ENCODE measurements at places on chromosomes 13 and 19.
A peak's percentile ranks its signal among the peaks of the same experiment; 100 is the strongest.

GRCh38 chr19:58393725-58394033 is 1.8 kb upstream of the RNF225 start:
- DNase-seq, result no peak

DNA sequence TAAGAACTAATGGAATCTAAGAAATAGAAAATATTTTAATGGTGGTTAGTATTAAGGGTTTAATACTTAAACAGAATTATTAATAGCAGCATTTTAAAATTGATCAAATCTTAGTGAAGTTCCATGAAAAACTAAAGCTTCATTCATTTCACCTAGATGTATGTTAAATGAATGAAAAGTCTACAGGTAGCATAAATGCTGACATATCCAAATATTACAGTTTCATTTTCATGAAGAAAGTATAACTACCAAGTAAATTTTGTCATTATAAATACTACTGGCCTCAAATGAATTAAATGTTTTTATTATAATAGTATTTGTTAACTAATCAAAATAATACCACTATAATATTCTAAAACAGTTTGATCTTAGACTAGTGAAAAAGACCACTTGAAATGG is 403.3 kb downstream of the LIG4 start:
- DNase-seq, result no peak

- no peak for DNase-seq
Observed at GRCh38 chr19:1467490-1468273, 11.3 kb downstream of the C19orf25 start.

DNA sequence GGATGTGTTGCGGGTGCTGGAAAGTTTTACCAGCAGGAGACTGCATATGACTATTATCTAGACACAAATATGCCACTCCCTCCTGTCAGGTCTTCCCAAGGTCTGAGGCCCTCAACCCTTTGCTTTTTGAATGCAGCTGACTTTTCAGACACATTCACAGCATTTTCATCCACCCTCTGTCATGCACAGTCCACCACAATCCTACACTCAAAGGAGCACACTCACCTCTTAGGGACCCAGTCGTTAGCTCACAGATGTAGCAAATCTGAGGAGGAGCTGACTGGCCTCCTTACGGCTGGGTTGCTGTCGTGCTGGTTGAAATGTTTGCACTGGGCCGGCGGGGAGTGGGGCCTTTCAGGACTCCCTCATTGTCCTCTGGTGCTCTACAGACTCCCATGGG is 479.4 kb downstream of the IRS2 start:
- DNase-seq, result no peak

DNA sequence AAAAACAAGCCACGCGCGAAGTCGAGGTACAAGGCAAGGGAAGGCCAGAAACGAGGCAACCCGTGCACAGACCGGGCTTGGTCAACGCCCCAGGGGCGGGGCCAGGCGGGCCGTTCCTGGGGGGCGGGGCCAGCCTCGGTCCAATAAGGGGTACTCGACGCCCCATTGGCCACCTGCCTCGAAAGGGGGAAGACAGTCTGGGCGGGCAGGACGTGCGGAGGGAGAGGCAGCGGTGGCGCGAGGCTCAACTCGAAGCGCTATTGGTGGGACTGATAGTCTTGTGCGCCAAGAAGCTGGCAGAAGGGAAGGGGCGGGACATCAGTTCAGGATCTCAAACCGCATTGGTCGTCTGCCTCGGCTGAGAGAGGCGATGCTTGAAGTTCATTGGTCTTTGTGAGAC is at the start of gene LYPD4:
Gene LYPD4 (minus strand): TSS at position 83 of the 400 bp plus-strand sequence. CDS start 5,398 bp downstream, outside the sequence.
- no peak for DNase-seq

GRCh38 chr13:48400850-48401291 is 12.0 kb downstream of the LPAR6 start:
- peak; percentile 56 for DNase-seq

DNA sequence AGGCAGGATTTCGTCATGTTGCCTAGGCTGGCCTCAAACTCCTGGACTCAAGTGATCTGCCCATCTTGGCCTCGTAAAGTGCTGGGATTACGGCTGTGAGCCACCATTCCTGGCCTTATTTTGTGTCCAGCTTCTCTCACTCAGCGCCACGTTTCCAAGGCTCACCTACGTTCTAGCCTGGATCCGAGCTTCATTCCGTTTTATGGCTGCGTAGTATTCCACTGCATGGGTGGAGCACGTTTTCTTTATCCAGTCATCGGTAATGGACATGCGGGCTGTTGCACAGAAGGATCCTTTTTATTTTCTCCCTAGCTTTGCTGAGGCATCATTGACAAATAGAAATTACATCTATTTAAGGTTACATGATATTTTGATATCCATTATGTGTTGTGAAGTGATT is 16.6 kb downstream of the ADGRL1 start:
- DNase-seq, result no peak

DNA sequence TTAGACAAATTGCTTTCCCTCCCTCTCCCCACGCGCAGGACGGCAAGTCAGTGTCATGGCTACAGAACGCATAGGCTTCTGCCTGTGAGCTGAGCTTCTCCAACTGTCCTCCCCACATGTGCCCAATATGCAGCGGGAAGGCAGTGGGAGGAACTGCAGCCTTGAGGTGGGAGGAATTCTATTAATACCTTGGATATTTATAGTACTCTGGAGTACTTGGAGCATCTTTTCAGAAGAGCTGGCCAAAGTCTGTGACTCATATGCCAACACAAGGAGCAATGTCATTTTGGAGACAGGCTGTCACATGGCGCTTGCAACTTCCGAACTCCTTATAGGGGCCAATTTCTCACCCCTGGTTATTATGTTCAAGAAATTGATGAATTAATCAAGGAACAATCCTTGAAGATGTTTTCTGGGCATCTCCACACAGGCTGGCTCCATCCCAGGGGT is 245.0 kb upstream of the SERP2 start:
- no peak for DNase-seq

DNA sequence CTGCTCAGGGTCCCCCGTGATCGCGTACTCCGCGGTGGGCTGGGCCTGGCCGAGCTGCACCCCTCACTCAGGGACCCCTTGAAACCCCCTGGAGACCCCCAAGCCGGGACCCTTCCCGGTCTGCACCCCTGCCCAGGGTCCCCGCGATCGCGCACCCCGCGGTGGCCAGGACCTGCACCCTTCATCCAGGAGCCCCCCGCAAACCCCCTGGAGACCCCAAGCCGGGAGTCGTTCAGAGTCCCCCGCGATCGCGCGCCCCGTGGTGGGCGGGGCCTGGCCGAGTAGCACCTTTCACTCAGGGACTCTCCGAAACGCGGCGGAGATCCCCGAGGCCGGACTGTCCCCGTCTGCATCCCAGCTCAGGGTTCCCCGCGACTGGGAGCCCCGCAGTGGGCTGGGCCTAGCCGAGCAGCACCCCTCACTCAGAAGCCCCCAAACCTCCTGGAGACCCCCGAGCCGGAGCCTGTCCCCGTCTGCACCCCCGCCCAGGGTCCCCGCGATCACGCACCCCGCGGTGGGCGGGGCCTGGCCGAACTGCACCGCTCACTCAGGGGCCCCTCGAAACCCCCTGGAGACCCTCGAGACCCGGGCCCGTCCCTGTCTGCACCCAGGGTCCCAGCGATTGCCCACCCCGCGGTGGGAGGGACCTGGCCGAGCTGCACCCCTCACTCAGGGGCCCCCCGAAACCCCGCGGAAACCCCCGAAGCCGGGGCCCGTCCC is 748 bp downstream of the LMNB2 start:
- DNase-seq, result peak; percentile 63

- DNase-seq, result no peak
Observed at GRCh38 chr13:25018729-25019115, 77.2 kb upstream of the PABPC3 start.

DNA sequence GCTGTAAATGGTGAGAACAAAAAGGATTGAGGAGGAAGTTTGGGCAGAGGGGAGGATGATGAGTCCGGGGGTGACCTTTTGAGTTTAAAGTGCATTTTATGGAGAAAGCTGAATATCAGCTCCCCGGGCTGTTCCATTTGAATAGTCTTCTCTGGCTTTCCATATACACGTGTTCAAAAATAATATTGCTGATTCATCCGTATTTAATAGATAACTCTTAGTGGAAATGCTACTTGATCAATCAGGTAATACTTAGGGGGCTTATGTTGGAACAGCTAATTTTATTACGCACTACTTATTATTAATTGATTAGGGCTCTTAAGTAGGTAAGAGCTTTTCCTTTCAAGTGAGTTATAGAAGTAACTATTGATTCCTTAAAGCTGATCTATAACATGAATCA is 76.4 kb downstream of the ERCC5 start:
- DNase-seq, result no peak

DNA sequence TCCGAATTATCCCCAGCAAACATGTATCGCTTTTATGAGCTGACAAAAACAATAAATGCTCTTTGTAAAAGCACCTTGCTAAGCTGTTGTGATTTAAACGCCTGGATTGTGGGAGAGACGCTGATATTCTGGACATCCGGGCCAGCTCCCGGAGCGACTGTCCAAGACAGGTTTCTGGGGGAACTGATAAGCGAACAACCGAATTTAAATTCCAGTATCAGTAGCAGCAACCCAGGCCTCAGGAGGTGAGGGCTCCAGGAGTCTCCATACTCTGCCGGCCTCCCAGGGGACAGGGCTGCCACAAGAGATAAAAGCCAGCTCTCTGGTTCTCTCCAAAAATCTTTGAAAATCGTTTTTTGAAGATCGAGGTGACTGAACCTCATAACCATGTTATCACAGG is 50.3 kb upstream of the VSTM2B start:
- DNase-seq, result no peak

- peak; percentile 68 for DNase-seq
Observed at GRCh38 chr13:31909864-31910551, 121.6 kb upstream of the FRY start.

GRCh38 chr13:98366010-98366409 is 188.9 kb upstream of the RNF113B start:
- no peak for DNase-seq

DNA sequence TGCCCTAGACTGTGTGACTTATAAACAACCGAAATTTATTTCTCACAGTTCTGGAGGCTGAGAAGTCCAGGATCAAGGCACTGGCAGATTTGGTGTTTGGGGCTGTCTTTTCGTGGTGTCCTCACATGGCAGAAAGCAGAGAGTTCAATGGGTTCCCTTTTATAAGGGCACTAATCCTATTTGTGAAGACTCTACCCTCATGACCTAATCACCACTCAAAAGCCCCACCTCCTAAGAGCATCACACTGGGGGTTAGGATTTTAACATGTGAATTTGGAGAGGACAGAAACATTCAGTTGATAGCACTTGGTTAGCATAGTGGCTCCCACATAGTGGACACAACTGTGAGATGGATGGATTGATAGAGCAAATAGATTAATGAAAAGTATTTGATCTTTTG is 21.5 kb upstream of the GPR18 start:
- no peak for DNase-seq

- DNase-seq, result no peak
Observed at GRCh38 chr13:80946008-80946802, 605.3 kb upstream of the SPRY2 start.

GRCh38 chr13:46195016-46195415 is 13.0 kb upstream of the LCP1 start:
- no peak for DNase-seq

DNA sequence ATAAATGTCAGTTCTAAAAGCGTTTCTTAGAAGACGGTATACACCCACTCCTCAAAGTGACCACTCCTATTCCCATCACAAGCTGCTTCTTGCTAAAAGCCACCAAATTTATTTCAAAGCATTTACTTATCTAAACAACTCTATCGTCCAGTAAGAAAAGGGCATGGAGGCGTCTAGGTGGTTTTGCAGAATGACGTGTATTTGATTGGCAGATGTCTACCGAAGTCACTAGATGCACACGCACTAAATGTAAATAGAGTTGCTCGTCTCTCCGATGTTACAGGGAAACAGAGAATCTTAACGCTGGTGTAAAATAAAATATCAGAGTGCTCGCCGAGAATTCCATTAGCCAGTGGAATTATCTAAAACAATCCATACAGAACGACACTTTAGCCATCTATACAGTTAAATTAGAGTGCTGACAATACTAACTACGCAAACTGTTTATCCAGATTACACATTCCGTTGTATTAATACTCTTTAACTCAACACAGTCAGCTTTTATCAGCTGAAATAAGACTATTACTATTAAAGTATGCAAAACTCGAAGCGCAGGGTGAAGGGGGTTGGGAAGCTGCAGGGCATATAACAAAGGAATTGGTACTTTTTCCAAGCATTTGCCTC is 1.9 kb downstream of the KLF12 start:
- DNase-seq, result peak; percentile 86

DNA sequence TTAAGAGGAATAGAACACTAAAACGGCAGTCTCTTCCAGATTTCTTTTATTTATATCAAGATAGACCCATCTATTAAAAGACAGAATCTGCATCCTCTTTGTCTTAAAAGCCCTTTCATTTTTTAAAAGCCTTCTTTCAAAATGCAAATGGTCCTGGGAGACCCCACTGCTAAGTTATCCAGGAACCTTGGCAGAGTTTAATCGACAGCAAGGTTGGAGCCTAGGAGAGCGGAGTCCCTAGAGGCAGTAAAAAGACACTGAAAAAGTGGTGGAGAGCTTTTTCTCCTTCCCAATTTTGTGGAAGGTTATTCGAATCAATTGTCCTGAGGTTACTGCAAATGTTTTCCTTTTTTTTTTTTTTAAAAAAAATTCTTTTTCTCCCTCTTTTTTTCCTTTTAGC is 294.7 kb downstream of the NALCN start:
- no peak for DNase-seq

DNA sequence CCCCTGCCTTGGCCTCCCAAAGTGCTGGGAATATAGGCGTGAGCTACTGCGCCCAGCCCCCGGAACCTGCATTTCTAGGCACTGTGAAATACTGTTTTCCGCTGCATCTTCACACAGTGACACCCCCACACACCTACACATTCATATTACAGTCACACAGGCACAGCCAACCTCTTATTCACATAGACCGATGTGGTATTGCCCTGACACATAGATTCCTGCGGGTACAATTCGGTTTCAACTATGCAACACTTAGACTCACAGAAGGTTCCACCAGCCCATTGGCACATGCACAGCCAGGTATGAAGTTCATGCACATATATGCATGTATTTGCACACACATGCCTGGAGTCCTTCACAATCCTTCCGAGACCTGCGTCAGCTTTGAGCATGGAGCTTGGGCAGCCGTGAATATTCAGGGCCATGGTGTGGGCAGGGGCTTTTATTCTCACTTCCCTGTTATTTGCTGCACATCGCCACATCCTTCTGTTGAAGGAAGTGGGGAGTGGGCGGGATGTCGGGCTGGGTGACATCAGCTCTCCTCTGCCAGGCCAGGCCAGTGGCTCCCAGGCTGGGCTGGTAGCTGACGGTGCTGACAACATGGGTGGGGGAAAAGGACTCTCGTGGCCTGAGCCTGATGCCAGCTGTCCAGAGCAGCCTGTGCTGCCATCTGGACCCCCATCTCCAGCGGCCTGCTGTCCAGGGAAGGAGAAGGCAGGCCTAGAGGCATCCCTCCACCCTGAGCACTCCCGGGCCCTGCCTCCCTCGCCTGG is 5.4 kb upstream of the CDC37 start:
- peak; percentile 66 for DNase-seq
